Stimulated activated CD8-positive, alpha-beta memory T cell treated with anti-CD3 and anti-CD28 coated beads, Interleukin-4, amount 100 ng/mL, for 4 hours (primary cell): ENCODE measurements at places on chromosomes 3 and 15.
A peak's percentile ranks its signal among the peaks of the same experiment; 100 is the strongest.

DNA sequence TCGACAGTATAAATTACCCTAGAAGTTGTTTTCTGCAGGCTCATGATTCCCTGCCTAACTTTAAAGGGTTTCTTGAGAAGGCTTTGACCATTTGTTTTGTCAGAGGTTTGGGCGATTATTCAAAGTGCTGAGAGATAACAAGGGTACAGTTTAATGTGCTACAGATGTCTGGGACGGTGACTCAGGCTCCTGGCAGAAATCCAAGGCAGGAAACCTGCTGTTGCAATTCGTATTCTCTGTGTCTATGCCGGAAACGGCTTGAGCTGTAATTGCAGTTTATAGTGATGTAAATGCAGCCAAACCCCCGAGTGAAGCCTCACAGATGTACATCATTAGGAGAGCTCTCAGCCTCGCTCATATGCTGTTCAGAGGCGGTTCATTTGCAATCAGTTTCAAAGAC is 65.6 kb downstream of the SYNPR start:
- DNase-seq = no peak

- DNase-seq = no peak
Observed at GRCh38 chr15:67850994-67851571, 11.2 kb upstream of the RNU6-1 start.

DNA sequence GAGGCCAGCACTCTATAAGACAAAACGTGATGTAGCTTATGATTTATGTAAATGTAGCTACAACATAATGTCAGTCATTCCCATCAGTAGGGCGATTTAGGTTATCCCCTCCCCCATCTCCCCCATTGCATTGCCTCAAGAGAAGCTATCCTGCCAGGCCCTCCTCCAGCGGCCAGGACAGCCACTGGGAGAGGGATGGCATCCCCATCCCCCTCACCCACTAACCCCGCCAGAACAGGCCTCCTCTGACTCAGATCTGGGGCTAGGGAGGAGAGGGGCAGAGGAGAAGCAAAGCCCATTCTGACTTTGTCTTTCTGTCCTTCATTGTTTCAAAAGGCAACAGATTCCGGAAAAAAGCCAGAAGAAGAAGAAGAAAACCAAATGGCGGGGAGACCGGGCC is 32.6 kb upstream of the ESYT3 start:
- DNase-seq = no peak

DNA sequence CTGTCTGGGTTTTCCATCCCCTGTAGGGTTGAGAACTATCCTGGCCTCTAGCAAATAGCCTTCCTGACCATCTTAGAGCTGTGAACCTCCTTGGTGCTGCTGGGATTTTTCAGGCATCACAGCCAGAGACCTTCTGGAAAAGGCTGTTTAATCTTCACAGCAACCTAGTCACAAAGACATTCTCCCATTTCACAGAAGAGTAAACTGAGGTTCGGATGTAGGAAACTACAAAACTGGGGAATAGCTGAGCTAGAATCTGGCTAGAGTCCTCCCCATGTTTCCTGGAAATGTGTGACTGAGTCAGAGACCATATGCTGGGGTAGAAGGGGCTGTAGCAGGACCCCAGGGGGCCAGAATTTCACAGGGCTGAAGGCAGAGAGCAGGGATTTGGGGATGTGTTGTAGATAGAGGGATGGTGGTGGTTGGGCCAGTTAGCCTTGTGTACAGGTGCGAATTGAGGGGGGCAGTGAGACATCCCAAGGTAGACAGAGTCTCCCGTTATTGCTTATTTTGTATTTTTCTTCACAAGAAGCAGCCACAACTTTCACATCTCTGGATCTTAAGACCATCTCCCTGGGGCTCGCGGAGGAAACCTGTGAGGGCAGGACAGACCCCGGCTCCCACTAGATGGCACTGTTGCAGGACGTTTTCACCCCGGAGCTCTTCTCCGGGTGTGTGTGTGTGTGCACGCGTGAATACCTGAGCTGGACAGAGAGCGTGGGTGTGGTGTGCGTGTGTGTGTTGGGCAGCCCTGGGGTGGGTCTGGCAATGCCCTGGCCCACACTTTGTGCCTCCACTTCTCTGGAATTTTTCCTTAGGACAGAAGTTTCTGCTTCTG is 66.9 kb upstream of the PRR23C start:
- DNase-seq = peak; percentile 11

DNA sequence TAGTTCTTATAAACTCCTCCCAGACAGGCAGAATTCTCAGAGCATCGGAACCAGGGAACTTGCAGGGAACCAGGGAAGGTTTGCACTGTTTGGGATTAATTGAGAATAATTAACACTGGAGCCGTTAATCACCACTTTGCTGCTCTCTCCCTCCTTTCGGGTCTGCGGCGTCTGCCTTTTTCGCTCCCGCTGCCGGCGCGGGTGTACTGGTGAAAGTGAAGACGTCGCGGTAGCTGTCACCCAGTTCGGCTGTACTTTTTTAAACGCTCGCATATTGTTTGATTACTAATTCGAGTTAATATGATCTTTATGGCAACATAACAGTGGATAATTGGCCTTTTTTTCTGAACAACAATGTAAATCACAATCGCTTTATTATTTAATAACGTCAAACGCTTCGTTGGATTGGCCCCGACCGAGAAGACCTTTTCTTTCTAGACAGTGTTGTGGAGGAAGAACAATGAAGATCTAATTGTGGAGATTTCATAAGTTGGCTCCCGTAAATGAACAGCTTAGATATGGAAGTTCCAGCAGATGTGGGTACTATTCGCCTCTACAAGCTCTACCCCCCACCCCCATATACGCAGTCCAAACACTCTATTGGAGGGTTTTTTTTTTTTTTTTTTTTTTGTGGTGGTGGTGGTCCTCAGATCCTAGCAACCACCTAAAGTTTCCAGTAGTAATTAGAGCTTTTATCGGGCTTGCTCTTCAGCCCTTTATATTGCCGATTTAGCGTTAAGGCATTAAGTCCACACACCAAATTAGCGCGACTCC is 12.7 kb downstream of the SOX2 start:
- no peak for DNase-seq

DNA sequence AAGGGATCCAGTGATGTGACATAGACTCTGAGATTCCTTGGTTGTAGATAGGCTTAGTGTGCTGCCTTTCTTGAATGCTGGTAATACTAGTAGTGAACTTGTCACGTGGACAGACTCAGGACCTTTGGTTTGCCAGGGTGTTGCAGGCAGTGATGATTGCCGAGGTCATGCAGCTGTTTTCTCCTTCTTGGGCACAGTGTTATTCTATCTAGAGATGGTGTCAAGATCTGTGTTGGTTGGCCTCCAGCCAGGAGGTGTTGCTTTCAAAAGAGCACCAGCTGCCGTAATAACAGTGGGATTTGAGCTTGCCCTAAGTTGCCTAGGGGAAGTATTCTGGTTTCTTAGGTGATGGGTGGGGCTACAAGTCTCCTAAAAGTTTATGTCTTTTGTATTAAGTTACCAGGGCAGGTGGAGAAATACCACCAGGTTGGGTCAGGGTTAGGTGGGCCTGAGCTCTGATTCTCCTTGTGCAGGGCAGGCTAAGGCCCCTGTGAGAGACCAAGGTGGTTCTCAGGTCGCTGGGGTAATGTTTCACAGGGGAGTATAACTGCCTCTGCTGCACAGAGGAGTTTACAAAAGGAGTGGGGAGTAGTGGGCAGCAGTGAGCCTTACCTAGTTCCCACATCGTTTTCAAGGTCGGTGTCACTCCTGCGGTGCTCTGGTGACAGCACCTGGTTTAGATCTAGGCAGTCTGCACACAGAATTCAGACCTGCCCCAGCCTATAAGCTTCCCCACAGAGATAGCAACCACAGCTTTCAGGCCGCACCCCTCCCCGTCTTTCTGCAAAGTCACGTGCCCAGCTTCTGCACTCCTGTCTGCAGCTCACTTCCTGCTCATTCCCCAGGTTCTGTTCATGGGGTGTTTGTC is 350.3 kb downstream of the DOCK3 start:
- DNase-seq = peak; percentile 37

DNA sequence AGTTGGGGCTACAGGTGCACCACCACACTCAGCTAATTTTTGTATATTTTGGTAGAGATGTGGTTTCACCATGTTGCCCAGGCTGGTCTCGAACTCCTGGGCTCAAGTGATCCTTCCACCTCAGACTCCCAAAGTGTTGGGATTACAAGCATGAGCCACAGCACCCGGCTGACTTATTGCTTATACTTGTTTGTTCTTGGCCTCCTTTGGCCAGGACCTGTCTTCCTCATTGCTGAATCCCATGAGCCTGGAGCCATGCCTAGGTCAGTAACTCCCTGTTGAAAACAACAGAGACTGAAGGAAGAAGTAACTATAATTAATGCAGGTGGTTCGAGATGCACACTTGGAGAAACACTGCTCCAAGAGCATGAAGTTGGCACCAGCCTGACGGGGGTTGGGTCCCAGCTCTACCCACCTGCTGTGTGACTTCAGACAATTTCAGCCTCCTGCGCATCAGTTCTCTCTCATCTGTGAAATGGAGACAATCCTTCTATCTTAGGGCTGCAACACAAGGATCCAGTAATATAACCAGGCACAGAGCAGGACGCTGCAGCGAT is 38.9 kb downstream of the CPN2 start:
- DNase-seq = no peak

GRCh38 chr3:10170915-10171478 is 6.3 kb downstream of the IRAK2 start:
- no peak for DNase-seq

DNA sequence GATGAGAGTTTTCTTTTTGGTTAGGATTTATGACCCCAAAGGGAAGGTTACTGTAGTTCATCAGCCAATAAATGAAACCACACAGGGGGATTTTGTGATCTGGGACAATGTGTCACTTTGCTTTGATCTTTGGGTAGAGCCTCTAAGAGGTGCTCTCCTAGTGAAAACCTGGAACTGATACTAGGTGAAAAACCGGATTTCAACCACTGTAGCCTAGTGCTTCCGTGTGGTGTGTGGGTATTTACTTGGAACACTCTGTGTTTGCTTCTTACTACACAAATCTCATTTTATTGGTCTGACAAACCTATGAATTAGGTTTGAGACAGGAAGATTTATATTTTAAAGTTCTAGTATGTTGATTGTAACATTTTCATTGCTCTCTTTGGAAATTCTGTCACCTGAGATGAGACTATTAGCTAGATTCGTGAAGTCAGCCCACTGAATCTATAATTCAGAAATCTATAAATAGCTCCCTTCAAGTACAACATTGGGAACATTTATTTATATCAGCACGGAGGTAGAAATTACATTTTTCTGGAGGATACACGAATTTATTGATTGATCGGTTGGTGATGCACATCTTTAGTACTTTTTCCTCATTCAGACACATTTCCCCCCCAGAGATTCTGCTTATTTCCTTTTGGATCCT is 119.8 kb downstream of the AKAP13 start:
- no peak for DNase-seq

- DNase-seq = no peak
Observed at GRCh38 chr3:94234177-94234788, 171.4 kb downstream of the NSUN3 start.

DNA sequence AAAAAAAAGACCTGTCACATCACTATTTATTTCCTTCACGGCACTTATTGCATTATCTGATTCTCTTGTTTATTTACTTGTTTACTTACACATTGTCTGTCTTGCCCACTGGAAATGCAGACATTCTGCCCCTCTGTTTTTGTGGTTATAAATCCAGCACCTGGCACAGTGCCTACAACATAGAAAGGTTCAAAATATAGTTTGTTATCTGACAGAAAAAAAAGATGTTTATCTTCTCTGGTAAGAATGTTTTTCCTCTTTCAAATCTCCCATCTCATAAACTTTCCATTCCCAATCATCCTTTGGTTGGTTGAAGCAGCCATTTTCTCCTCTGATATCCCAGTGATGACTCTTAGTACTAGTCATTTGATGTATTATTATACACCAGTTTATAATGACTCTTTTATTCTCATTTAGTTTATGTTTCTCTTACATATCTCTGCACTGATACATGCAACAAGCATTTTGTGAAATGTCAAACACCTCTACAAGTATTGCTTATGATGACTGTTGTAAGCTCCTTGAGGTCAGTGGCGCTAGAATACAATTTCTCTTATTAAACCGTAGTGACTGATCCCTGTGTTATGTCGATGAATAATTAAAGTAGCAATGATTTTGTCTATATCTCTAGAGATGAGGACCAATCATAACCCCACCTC is 398.4 kb upstream of the TBL1XR1 start:
- no peak for DNase-seq

GRCh38 chr3:11373654-11374053 is 101.5 kb downstream of the ATG7 start:
- no peak for DNase-seq

GRCh38 chr3:133573054-133573628 is 345 bp upstream of the CDV3 start:
- DNase-seq = peak; percentile 100

- no peak for DNase-seq
Observed at GRCh38 chr15:87959080-87959479, 297.5 kb downstream of the NTRK3 start.

DNA sequence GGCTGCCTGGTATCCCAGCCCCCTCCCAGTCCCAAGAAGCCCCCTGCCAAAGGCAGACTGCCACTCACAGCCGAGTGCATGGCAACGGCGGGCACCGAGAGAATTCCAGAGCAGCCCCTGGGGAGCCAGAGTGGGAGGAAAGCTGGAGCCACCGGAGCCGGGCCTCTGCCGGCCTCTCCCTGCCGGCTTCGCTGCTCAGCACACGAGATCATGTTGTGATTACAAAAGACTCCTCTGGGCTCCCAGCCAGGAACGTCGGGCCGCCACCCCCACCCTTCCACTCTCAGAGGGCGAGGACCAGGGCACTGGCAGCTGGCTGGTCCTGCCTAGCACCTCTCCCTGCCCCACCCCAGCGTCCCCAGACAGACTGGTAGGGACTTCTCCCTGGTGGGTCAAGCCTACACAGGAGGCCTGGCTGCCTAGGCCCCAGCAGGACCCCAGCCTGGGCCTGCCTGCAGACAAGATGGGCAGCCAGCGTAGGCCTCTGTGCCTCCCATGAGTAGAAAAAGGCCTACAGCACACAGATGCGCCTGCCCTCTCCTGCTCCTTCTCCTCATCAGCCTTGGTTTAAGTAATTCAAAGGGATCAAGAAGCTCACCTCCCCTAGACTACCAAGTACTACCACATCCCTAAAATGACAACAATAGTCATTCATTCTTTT is at the start of gene CCDC9B:
TSS of gene CCDC9B (minus strand) at position 200 of the 661 bp plus-strand sequence. CDS start at position 80, 120 bp downstream.
- DNase-seq = no peak

DNA sequence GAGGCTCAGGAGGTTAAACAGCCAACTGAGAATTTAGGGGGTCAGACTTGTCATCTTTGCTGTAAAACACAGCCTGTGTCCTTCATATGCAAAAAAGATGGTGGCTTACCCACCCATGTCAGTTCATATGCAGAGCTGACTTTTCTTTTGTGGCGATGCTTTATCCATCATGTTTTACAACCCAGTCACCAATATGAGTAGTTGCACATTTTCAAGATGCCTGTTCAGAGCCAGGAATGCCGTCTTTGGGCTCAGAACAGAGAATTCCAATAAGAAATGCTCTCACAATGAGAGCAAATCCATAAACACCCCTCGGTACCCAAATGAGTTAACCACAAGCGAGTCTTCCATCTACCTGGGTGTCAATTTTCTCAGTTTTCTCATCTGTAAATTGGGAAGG is 83.6 kb downstream of the TIGIT start:
- no peak for DNase-seq

- no peak for DNase-seq
Observed at GRCh38 chr15:85048430-85048829, 66.8 kb downstream of the PDE8A start.
